ENCODE measurements at places on chromosomes 11 and 22.

GRCh38 chr11:16356057-16356760 is at the start of gene SOX6:
Gene SOX6, minus strand, starts transcription at chr11:16356546. Its CDS starts 15,298 bp downstream, at chr11:16341248.
- DNase-seq = no peak

GRCh38 chr11:119251114-119251513 is 45.0 kb downstream of the CBL start:
- no peak for DNase-seq

- DNase-seq = no peak
These were observed 21.5 kb downstream of the POLR3H start for GRCh38 chr22:41522813-41523212.

DNA sequence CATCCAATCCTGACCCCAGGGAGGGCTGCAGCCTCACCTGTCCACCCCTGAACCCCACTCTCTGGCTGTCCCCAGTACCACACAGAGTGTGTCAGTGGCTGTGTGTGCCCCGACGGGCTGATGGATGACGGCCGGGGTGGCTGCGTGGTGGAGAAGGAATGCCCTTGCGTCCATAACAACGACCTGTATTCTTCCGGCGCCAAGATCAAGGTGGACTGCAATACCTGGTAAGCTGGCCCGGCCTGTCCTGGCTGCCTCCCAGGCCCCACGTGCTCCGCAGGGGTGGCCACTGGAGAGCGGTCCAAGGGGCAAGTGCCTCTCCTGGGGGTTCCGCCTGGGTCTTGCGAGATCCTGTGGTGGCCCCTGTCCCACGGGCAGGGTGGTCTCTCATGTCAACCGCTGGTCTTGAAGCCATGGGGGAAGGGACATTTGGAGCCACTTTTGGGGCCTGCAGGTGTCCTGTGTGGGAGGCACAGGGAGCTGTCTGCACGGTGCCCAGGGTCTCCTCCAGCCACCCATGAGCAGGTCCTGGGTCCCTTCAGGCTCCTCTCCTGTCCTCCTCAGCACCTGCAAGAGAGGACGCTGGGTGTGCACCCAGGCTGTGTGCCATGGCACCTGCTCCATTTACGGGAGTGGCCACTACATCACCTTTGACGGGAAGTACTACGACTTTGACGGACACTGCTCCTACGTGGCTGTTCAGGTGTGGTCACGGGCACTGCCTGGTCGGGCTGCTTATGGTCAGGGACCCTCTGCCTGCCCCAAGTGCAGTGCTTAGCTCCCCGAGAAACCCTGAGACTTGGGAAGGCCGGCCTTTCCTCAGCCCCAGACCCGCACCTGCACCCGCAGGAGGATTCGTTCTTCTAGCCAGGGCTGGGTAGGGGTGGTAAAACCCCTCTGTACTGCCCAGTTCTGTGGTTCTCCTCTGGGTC is 11.8 kb downstream of the MUC2 start:
- peak; percentile 8 for DNase-seq

- DNase-seq = no peak
These were observed 79.7 kb downstream of the DGCR2 start for GRCh38 chr22:19042285-19043120.

DNA sequence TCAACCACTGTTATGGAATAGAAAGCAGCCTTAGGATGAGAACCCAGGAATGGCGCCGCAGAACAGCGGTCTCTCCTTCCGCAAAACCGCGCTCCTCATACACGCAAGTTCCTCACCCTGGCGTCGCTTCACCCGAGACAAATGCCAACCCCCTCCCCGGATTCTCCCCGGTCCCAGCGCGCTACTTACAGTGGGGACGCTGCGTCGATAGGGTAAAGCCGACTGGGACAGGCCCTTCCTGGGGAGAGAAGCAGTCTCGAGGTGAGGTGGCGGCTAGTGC is 287 bp downstream of the RPS13 start:
- no peak for DNase-seq

DNA sequence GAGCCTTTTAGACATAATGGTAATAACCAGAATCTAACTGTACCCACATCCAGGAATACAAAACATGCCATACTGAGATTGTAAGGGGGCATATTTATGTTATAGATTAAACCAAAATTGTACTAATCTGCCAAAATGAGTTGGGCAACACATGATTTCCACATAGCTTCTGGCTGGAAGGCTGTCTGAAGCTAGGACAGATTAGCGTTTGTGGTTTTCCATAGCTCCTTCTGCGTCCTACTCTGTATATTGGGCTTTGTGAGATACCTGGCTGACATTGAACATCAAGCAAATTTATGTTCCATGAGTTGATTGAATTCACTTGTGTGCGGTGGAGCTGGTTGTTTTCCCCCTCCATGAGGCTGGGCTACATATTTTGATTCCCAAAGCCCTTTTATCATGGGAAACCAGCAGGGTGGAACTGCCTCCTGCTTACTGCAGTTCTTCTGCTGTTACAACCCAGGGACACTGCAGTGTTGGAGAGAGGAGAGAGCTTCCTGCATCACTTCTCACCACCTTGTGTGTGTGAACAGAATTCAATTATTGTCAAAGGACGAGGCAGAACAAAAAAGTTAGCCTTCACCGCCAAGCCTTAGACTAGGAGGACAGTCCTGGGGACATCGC is 114.9 kb downstream of the C11orf91 start:
- no peak for DNase-seq

Data from activated naive CD4-positive, alpha-beta T cell treated with anti-CD3 and anti-CD28 coated beads, Interleukin-2, amount 50 U/mL, for 16 hours (primary cell).